Thymus (tissue), 14 donors: ENCODE measurements at places on chromosomes 1 and 21. TPM values are rescaled to one million over a fixed set of nuclear protein-coding genes. Genes with fewer than 3 reads are reported as not detected.
A peak's percentile ranks its signal among the peaks of the same experiment; 100 is the strongest.

DNA sequence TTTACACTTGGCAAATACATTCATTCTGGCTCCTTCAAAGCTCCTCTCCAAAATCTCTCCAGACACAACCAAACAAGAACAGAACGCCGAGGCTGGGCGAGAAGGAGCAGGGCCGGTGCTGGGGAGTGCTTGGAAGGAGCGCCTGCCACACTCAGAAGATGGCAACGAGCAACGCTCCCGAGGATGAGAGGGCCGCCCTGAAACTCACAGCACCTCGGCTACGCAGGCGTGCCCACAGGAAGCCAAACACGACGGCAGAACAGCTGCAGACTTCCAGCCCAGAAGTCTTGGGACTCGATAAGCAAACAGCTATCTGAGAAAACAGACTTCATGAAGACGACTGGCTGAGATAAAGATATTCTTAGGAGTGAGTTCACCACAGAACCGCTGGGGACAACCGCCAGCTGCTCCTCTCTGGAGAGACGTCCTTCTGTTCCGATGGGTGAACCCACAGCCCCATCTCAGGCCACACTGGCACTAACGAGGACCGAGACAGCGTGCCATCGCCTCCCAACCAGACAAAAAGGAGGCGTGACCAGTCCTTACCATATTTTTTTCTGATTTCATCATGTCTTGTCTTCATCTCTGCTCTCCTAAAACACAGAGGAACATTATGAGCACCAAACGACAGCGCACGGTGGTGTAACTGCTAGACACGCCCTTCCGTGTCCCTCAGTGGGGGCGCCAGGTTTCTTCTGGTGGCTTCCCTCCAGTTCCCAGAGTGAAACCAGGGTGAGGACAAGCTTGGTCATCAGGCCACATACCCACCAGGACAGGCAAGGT, 18.6 kb downstream of the PTTG1IP start:
- DNase-seq: no peak

DNA sequence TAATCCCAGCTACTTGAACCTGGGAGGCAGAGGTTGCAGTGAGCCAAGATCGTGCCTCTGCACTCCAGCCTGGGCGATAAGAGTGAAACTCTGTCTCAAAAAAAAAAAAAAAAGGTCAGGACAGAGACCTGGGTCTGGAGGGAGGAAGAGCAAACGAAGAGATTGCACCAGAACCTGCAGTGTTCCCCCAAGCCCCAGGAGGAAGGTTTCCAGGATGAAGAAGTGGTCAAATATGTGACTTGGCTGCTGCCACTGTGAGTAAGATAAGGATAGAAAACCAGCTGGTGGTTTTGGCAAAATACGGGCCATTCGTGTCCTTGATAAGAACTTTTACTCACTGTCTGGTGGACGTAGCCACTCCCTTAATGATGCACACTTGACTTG, 42.2 kb downstream of the CLDN14 start:
- DNase-seq: no peak

GRCh38 chr1:201481761-201482493, 12.9 kb upstream of the PHLDA3 start:
- peak; percentile 48 for DNase-seq

DNA sequence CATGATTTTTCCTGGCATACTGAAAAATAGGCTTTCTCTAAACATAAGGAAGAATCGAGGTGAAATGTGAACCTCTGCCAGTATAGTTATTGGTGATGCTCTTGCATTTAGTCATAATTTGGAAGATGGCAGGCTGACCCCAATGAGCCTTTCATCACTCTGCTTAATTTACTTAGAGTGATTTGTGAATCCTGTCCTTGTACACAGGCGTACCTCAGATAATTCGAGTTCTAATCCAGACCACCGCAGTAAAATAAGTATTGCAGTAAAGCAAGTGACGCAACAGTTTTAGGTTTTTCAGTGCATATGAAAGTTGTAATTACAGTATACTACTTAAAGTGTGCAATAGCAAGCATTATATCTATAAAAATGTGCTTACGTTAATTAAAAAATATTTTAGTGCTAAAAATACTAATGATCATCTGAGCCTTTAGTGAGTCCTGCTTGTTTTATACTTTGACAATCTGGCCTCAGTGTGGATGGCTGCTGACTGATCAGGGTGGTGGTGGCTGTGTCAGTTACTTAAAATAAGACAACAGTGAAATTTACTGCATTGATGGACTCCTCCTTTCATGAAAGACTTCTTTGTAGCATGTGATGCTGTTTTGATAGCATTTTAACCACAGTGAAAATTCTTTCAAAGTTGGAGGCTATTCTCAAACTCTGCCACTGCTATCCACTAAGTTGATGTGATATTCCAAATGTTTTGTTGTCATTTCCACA, 1.7 kb downstream of the PKNOX1 start:
- DNase-seq: no peak

GRCh38 chr21:43333298-43334062, 93.5 kb downstream of the SIK1 start:
- no peak for DNase-seq

- DNase-seq: no peak
Observed at GRCh38 chr1:192342842-192343241, 26.1 kb downstream of the RGS21 start.

- DNase-seq: no peak
Observed at GRCh38 chr21:37627074-37627473, 260.5 kb downstream of the DYRK1A start.

GRCh38 chr21:44949161-44949778, 9.4 kb downstream of the SLX9 start:
- no peak for DNase-seq

- DNase-seq: no peak
Observed at GRCh38 chr1:223423641-223424233, 30.5 kb downstream of the CCDC185 start.

DNA sequence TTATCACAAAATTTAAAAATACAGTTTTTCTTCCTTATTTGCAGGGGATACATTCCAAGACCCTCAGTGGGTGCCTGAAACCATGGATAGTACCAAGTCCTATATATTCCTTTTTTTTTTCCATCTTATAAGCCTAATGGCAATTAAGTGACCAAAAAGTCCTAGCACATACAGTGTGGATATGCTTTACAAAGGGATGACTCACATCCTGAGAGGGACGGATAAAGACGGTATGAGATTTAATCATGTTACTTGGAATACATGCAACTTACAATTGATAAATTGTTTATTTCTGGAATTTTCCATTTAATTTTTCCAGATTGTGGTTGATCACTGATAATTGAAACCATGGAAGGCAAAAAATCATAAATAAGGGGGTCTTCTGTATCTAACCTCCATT, 181.2 kb upstream of the BRINP3 start:
- DNase-seq: no peak

DNA sequence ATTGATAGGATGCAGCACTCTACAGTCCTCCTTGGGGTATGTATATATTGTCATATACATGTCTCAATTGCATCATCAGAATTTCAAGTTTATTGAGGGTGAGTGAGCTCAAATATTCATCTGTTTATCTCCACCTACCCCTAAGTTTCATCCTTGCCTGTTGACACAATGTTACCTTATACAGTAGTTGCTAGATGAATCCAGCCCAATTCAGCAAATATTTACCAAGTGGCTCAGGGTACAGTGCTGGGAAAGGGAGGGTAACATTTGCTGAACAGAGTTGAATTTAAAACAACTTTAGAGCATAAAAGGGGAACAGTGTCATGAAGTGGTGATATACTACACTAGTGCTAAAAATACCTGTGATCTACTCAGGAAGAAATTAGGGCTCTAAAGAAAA, 14.4 kb downstream of the ELAVL4 start:
- no peak for DNase-seq

DNA sequence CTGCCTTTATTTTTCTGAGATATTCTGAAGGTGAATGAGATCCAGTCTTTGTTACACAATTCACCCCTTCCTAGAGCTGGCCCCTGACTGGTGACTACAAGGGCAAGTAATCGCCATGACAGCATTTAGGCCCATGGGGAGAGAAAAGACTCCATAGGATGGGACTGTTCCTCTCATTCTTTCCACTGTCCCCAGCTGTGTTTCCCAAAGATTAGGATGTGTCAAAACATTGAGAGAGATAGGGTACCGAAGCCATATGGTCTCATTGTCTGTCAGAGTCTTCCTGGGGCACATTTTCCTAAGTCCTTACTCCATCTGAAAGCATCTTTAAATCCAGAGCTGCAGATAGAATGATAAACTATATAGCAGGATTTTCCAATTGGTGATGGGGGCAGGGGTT, 423.5 kb downstream of the OMA1 start:
- no peak for DNase-seq

DNA sequence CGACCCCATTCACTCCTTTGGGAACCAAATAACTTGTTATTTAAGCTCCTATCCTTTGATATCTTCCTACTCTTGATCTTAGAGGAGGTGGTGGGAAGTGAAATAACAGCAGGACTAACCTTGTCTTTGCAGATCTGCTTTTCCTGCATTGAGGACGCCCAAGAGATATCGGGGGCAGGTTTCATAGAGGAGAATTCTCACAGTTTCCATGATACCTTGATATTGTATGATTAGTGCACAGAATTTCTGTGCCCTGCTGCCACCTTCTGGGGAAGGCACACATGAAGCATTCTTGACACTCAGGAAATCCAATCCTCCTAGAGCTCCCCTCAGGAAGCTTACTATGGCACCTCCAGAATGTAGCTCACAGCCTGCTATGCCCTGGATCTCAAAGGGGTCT, 1.6 kb downstream of the CD1B start:
- peak; percentile 64 for DNase-seq

GRCh38 chr1:220702733-220703270, 12.6 kb downstream of the C1orf115 start:
- no peak for DNase-seq

DNA sequence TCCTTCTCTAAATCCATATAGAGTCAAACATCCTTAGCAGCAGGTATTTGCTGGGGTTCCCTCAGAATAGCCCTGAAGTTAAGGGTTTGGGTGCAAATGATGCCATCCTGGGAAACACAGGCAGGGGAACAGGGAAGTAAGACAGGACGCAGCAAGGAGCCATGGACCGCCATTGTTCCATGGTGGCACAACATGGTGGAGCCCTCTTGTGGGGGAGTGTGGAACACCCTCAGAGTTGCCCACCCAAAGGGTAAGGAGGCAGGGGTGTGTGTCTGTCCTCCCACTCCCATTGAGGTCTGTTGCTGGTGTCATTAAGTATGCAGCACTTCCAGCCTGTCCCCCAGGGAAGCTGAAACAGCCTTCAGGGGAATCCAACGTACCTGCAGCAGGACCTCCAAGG, 20.4 kb upstream of the RCAN1 start:
- DNase-seq: no peak

DNA sequence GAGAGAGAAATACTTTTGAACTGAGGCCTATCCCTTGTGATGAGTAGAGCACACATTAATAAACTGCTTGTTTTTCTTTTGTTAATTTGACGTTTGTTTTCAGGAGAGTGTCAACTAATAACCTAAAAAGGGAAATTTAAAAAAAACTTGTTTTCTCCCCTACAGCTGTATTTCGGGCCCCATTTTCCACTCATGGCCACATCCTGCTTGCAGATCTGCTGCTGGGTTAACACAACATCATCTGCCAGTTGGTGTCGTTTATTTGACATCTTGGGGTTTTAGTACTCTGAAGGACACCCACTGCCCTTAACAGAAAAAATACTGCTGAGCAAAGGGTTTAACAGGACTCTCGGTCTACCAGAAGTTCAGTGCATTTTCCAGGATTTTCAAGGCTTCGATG, 848 bp upstream of the PYHIN1 start:
- DNase-seq: peak; percentile 33

GRCh38 chr1:84995484-84996334, 1.2 kb downstream of the MCOLN2 start:
- DNase-seq: no peak

- no peak for DNase-seq
Observed at GRCh38 chr1:158809862-158810261, 21.3 kb upstream of the MNDA start.

- DNase-seq: no peak
Observed at GRCh38 chr1:32728413-32729077, 26.0 kb upstream of the SYNC start.

GRCh38 chr21:26956216-26956615, 10.7 kb downstream of the ADAMTS5 start:
- no peak for DNase-seq

GRCh38 chr1:85850238-85850637, 142.0 kb upstream of the ZNHIT6 start:
- no peak for DNase-seq

DNA sequence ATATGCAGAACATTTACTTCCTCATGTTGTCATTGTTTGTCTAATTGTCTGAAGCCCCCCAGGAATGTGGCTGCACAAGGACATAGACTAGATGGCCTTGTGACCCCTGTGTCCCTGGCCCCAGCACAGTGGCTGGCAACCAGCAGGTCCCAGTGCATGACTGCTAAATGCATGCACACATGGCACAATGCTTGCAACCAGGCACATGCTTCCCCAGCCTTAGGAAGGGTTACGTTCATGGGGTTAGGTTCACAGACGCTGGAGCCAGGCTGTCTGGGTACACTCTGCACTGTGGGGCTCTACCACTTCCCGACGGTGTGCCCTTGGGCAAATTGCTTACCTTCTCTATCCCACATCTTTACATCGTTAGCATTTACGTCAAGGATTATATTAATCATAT, 21.2 kb upstream of the CLIC6 start:
- no peak for DNase-seq

DNA sequence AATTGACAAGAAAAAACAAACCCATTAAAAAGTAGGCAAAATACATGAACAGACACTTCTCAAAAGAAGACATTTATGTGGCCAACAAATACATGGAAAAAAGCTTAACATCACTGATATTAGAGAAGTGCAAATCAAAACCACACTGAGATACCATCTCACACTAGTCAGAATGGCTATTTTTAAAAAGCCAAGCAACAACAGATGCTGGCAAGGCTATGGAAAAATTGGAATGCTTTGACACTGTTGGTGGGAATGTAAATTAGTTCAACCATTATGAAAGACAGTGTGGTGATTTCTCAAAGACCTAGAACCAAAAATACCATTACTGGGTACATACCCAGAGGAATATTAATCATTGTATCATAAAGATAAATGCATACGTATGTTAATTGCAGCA, 641.1 kb upstream of the B3GALT2 start:
- DNase-seq: no peak

DNA sequence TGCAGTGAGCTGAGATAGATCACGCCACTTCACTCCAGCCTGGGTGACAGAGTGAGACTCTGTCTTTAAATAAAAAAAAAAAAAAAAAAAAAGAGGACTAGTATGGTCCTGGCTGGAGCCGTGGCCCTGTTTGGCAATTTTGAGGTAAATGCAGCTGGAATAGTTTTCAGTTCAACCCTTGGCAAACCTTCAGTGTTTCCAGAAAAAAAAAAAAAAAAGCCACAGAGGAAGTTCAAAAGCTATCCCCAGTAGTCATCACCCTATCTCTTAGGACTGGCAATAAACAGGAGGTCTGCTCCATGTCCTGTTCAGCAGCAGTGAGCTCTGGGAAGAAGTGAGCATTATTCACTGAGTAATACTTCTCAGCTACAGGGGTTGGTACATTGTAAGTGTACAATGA, 56.8 kb upstream of the ERRFI1 start:
- DNase-seq: no peak

GRCh38 chr21:21845901-21846300, 847.7 kb downstream of the NCAM2 start:
- DNase-seq: no peak

GRHL3 gene
- 3.2 TPM for polyA plus RNA-seq

C1orf53 gene
- 1.3 TPM for polyA plus RNA-seq

TMEM269 gene
- polyA plus RNA-seq: 0.32 TPM

CHRM3 gene
- 0.11 TPM for polyA plus RNA-seq

LIPI gene
- 0.02 TPM for polyA plus RNA-seq

C1QTNF12 gene
- 3.4 TPM for polyA plus RNA-seq

HMCN1 gene
- polyA plus RNA-seq: 0.50 TPM

CLCA4 gene
- polyA plus RNA-seq: 0.59 TPM

SSBP3 gene
- polyA plus RNA-seq: 55.7 TPM

CELA3A gene
- polyA plus RNA-seq: 5.2 TPM
